Articular chondrocyte of knee joint (primary cell): ENCODE measurements at places on chromosomes 6 and 20. TPM values are rescaled to one million over a fixed set of nuclear protein-coding genes. Genes with fewer than 3 reads are reported as not detected.

The MAP7 gene
- 0.78 and 1.4 TPM in 2 replicates for total RNA-seq

The NKX2-2 gene
- total RNA-seq, result not detected in 2 replicates

The BPIFA3 gene
- not detected in 2 replicates for total RNA-seq

The RRAGD gene
- total RNA-seq, result 8.5 and 17.2 TPM in 2 replicates

The VTA1 gene
- 77.0 and 91.7 TPM in 2 replicates for total RNA-seq

The XPO5 gene
- total RNA-seq, result 25.8 and 26.0 TPM in 2 replicates

The CRISP3 gene
- not detected in 2 replicates for total RNA-seq

The EYS gene
- total RNA-seq, result under 0.01 TPM in 2 replicates

The PGBD1 gene
- 4.6 and 6.4 TPM in 2 replicates for total RNA-seq

The SLC22A1 gene
- total RNA-seq, result 0.52 and 1.1 TPM in 2 replicates

The ADGRB3 gene
- total RNA-seq, result 0.11 and 0.13 TPM in 2 replicates

The ARMC2 gene
- 2.8 and 4.2 TPM in 2 replicates for total RNA-seq

The NMBR gene
- total RNA-seq, result not detected in 2 replicates

The ZBTB22 gene
- 11.1 and 11.9 TPM in 2 replicates for total RNA-seq

The WFDC10B gene
- not detected in 2 replicates for total RNA-seq

The NKAIN2 gene
- total RNA-seq, result not detected in 2 replicates

The NRN1 gene
- 94.3 and 142 TPM in 2 replicates for total RNA-seq

The UBD gene
- 0.22 TPM in 1 of 2 replicates, not detected in the other for total RNA-seq

The SIRPA gene
- 75.8 and 125 TPM in 2 replicates for total RNA-seq

The ULBP3 gene
- total RNA-seq, result 20.3 and 21.7 TPM in 2 replicates

The APOM gene
- 2.0 and 2.2 TPM in 2 replicates for total RNA-seq

The NFATC2 gene
- total RNA-seq, result 1.1 and 2.4 TPM in 2 replicates

The RIPOR2 gene
- 4.3 and 4.6 TPM in 2 replicates for total RNA-seq
